Stimulated activated CD8-positive, alpha-beta memory T cell treated with anti-CD3 and anti-CD28 coated beads, Interleukin-12 subunit alpha, Interleukin-12 subunit beta, amount 100 ng/mL, for 4 hours (primary cell): ENCODE measurements at places on chromosomes 7 and 10.

GRCh38 chr7:13034693-13035092 is 347.3 kb downstream of the ARL4A start:
- no peak for DNase-seq

DNA sequence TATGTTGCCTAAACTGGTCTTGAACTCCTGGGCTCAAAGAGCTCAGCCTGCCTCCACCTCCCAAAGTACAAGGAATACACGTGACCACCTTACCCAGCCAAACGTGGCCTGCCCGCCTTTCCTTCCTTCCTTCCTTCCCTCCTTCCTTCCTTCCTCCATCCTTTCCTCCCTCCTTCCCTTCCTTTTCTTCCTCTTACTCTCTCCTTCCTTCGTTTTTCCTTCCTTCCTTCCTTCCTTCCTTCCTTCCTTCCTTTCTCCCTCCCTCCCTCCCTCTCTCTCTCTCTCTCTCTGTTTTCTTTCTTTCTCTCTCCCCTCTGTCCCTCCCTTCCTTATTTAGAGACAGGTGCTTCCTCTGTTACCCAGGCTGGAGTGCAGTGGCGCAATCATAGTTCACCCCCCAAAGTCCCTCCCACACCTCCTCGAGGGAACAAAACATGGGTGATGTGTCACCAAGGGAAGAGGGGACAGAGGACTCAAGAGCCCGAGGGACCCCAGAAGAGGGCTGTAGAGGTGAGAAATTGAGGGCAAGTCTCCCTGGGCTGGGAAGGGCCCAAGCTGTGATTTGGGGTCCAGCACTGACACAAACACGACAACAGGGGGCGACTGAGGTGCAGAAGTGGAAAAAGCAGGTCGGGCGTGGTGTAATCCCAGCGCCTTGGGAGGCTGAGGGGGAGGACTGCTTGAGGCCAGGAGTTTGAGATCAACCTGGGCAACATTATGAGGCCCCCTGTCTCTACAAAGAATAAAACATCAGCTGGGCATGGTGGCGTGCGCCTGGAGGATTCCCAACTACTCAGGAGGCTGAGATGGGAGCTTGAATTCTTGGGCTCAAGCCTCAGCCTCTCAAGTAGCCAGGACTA is 28.1 kb downstream of the EPHB4 start:
- DNase-seq = peak; percentile 7

- no peak for DNase-seq
Measured at GRCh38 chr10:26737730-26738129, 40.2 kb downstream of the PDSS1 start.

DNA sequence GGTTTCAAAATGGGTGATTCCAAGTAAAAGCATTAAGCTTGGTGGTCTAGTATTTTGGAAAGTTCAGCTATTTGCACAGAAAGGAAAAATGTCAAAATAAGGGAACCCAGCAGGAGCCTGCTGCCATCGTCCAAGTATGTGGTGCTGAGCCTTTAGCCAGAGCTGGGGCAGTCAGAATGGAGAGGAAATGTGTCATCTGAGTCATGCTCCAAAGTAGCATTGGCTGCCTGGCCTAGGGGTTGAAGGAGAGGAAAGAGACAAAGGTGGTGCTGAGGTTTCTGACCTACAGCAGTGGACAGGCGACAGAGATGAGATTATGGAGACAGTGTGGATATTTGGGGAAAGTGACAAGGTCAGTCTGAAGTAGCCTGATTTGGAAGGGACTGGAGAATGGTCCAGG is 103.9 kb downstream of the PLCE1 start:
- DNase-seq = no peak

GRCh38 chr7:114130866-114131265 is 212.1 kb upstream of the PPP1R3A start:
- no peak for DNase-seq

GRCh38 chr10:63396133-63396761 is 69.5 kb downstream of the JMJD1C start:
- DNase-seq = no peak

DNA sequence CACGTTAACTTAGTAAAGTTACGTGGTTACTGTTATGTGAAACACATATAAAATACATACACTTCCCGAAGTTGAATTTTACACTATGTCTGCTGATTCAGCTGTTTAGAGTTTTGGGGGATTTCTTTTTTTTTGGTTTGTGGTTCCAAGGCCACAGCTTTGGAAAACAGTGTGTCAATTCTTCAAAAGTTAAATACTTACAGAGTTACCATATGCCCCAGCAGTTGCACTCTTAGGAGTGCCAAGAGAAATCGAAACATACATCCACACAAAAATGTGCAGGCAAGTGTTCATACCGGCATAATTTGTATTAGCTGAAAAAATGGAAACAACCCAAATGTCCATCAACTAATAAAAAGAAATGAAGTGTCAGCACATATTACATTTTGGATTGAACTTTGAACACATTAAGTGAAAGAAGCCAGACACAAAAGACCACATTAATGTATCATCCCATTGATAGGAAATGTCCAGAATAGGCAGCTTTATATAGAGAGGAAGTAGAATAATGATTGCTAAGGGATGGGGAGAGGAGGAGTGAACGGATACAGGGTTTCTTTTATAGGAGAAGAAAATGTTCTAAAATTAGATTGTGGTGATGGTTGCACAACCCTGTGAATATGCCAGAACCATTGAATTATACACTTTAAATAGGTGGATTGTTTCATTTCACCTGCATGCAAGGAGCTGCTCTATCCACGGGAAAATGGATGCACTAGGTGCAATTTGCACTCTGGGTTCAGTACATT is 17.6 kb downstream of the APBB1IP start:
- no peak for DNase-seq

- DNase-seq = no peak
Measured at GRCh38 chr10:108966005-108966404, 957.3 kb downstream of the XPNPEP1 start.

GRCh38 chr10:3813267-3813666 is 28.3 kb upstream of the KLF6 start:
- DNase-seq = no peak

DNA sequence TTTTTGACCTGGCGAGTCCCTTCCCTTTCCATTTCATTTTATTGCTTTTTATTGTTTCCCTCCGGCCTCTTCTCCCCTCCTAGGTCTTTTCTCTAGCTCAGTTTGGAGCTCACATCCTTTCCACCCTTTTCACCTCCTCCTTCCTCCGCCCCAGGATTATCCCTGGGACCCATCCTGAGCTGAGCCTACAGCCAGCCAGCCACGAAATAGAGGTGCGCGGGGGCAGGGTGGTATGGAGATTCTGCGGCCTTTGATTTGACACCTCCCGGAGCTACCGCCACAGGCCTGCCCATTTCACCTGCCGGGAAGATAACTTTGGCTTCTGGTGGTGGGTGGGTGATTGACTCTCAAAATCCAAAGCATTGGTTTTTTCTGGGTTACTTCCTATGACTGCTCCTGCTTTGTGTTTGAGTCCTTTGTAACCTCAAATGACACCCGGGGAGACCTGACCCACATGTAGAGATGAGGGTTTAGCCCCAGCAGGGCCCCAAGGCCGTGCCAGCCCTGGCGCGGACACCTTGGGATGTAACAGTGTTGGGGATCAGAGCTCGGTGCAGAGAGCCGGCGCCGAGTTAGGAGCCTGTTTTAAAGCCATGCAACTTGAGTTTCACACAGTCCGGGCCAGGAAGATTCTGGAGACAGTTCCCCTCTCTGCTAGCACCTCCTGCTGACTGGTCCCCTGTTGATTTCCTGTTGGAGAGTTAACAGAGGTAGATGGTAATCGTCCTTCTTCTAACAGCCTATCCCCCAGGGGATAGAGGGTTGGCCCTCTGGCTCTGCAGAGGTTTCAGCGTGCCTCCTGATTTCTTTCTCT is 1.5 kb downstream of the DUSP5 start:
- DNase-seq = peak; percentile 24

DNA sequence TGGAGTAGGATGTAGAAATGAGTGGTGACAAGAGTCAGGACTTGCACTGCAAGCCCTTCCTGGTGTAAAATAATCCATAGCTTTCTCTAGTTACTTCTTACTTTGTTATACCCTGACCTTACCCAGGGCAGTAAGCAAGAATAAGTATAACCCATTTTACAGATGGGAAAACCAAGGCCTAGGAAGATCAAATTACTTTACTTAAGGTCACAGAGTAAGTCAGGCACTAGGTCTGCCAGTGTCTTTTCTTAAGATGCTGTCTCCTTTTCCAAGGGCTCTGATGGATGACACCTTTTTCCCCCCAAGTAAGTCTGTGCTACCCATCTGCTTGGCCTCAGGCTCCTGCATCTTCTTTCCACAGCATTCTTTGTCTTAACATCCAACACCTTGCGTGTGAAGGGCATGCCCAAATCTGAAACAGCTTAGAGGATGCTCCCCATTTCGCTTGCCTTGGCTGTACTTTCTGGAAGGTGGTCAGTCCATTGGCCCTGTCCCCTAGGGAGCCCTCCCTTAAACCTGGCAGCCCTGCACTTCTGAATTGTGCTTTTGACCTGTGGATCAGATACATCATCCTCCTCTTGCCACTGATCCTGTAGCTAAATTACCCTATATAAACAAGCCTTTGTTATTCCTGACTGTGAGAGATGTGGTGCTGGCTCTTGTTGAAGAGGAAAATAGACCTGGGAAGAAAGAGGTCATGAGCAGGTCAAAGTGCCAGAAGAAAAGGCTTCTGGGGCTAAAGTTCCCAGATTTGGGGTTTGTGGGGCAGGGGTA is 168.6 kb downstream of the LRMDA start:
- DNase-seq = no peak

DNA sequence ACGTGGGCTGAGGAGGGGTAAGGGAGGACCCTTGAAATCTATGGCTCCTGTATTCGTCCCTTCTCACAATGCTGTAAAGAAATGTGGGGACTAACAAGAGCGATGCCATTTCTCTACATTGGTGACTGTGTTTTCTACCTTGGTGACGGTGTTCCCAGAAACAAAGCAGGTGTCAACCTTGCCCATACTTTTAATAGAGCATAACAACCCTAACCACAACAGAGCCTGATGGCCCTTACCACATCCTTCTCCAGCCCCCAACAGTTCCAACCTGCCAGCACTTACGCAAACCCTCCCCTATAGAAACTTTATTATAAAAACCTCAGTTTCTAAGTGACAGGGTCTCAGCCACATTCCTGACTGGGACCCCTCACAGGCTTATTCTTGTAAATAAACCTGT is 28.2 kb upstream of the ADCYAP1R1 start:
- no peak for DNase-seq

- no peak for DNase-seq
Measured at GRCh38 chr7:155203059-155203881, 94.4 kb upstream of the INSIG1 start.

DNA sequence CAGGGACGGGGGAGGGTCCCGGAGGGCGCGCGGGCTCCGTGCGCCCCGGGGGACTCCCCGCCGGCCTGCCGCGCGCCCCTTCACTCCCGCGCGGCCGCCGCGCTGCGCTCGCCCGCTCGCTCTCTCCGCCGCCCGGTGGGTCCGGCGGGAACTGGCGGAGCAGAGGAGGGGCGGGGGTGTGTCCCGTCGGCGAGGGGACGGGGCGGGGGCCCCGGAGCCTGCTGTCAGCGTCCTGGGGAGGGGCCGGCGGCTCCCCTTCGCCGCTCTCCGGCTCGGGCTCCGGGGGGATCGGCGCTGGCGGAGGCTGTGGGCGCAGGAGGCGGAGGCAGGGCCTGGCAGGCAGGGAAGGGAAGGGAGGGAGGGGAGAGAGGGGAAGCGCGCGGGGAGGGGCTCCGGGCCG is at the start of gene SH3PXD2A:
SH3PXD2A (minus strand) TSS at position 153 of the 400 bp plus-strand sequence. CDS start 310 bp downstream, outside the sequence.
- DNase-seq = no peak
